ENCODE measurements at places on chromosomes 1 and 21.
A peak's percentile ranks its signal among the peaks of the same experiment; 100 is the strongest.

DNA sequence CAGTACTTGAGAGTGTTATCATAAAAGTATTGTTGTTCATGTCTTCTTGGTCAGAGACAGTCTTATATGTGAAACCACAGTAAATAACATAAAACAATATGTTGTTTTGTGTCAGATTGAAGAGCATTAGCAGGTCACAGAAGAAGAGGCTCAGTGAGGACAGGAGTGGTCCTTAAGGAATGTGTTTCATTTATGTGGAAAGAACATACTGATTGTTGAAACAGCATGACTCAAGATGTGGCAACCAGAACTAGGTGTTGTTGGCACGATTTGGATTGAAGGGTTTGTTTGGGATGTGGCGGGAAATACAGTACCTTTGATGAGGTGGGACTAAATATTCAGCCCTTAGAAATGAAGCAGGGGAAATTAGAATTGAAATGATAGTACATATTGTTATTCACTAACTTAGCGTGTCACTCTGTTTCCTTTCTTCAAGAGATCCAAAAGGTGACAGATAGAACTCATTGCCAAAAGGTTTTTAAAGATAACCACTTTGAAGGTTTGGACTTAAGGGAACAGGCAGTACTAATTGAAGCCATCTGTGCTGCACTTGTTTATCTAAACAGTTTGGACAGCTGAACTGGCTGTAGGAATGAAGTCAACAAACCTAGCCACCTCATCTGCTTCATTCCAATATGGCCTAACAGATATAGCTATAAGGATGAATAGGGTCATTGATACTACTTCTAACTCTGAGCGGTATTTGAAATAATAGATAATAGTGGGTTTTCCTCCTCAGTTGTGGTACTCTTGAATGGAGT lies 14.4 kb downstream of the RALGPS2 start:
- no peak for DNase-seq

- peak; percentile 13 for DNase-seq
These were observed 36.8 kb upstream of the PODN start for GRCh38 chr1:53025034-53025768.

GRCh38 chr1:84689514-84690396 lies 506 bp downstream of the SSX2IP start:
- DNase-seq: peak; percentile 88

- DNase-seq: no peak
These were observed 194.2 kb upstream of the FMN2 start for GRCh38 chr1:239897458-239897857.

- DNase-seq: peak; percentile 24
These were observed 26.6 kb upstream of the RWDD3 start for GRCh38 chr1:95207223-95207935.

- no peak for DNase-seq
These were observed 13.7 kb upstream of the LBR start for GRCh38 chr1:225441314-225442122.

GRCh38 chr1:170494369-170494768 lies 37.6 kb upstream of the GORAB start:
- no peak for DNase-seq

DNA sequence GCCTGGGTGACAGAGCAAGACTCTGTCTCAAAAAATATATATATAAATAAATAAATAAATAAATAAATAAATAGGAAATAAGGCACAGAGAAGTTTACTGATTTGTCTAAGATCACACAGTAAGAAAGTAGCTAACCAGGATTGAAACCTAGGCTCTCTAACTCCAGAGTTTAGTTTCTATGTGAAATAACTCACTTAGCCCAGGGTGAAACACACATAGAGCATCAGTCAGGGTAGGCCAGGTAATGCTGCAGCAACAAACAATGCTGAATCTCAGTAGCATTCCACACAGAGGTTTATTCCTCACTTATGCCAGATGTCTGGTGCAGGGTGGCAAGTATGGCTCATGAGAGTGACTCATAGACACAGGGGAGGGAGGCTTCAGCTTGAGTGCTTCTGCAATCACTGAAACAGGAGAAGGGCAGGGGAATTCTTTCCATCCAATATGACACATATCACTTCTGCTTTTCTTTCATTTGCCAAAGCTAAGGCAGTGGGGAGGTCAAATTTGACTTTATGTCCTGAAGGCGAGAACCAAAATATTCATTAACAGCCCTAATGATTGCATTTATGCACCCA lies 37.1 kb upstream of the KANK4 start:
- peak; percentile 47 for DNase-seq

GRCh38 chr1:226887006-226887405 lies 16.6 kb downstream of the PSEN2 start:
- DNase-seq: no peak

Data from NCI-H2029 (cell line).